Naive thymus-derived CD4-positive, alpha-beta T cell (primary cell): ENCODE measurements at places on chromosomes 6 and 20. TPM values are rescaled to one million over a fixed set of nuclear protein-coding genes. Genes with fewer than 3 reads are reported as not detected.

DNA sequence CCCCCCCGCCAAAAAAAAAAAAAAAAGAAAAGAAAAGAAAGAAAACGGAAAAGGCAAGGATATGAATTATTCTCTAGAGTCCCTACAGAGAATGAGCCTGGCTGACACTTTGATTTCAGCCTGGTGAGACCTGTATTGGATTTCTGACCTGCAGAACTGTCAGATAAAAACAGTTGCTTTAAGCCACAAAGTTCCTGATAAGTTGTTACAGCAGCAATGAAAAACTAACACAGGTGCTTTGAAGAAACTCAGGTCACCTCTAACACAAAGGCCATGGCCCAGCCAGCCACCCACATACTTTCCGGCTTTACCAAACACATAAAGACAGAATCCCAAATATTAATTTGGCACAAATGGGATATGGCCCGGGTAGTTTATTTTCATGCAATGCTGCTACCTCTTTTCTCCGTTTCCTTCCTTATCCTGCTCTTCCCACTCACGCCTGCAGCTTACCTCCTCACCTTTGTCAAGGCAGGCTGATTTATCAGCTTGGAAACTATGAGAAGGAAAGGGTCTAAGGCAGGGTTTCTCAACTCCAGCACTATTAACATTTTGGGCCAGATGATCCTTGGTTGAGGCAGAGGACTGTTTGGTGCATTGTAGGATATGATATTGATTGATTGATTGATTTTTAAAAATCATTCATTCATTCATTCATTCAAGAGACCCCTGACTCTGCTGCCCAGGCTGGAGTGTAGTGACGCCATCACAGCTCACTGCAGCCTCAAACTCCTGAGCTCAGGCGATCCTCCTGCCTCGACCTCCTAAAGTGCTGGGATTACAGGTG is 88.1 kb downstream of the ATXN1 start:
- no peak for DNase-seq

- DNase-seq, result no peak
These were observed 631.4 kb downstream of the CDH26 start for GRCh38 chr20:60589623-60590022.

ZNF165 gene
- total RNA-seq, result 0.18 and 0.41 TPM in 2 replicates

DNA sequence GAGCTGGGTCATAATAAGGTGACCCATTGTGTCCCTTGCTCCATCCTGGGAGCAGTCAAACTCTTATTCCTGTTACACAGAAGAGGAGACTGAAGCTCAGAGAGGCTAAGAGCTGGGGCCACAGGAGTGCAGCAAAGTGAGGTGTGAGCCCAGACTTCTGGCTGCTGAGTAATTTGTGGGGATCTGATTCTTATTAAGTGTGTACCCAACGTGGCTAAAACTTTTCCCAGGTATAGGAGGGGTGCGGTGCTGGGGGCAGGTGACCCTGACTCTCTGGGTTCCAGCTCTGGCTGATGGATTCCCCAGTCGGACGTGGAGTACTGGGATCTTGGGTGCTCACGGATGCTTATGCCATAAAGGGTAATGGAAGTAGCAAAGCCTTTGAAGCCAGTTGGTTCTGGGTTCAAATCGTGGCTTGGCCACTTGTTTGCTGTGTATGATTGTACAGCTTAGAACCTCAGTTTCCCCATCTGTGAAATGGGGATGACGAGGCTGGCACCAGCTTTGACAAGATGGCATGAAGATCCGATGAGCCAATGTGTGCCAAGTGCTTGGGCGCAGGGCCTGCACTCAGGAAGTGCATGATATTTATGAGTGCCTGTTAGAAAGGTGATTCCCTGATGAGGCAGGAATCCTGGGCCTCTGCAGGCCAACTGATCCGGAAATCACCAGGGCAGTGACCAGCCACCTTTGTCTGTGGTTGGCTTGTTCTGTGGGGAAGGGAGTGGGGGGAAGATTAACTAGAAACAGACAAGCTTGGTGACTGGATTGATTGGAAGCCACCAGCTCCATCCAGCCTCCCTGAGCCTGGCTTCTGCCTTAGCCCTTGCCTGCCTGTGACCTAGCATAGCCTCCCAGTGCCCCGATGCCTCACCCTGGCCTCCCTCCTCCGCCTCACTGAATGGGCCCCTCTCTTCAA is 6.0 kb downstream of the SRC start:
- no peak for DNase-seq

GRCh38 chr6:121826156-121826810 is 390.8 kb downstream of the GJA1 start:
- no peak for DNase-seq

DNA sequence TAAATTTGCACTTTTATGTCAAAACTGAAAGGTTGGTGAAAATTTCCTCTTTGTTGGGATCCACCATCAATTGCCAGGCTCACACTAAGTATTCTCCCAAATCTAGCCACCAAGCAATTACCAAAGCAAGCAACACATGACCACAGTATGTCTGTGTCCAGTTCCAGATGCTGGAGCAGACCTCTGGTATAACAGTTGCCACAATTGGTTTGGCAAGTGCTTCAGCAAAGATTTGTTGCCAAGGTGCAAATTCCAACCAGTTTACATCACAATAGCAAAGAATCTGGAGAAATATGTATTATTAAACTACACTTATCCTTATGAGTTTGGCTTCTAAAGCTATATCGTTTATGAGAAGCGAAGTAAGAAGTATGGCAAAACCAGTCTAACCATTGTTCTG is 6.4 kb downstream of the GTF2H5 start:
- DNase-seq, result no peak

DNA sequence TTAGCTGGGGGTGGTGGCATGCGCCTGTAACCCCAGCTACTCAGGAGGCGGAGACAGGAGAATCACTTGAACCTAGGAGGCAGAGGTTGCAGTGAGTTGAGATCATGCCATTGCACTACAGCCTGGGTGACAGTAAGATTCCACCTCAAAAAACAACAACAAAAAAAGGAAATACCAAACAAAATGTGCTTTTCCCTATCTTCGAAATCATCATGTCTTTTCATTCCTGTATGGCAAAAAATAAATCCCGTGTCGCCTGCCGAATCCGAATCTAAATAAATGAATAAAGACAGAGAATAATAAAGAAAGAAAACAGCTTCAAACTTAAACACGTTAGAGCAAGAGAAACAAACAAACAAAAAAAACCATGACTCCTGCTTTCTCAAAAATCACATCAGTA is 11.8 kb downstream of the B4GALT5 start:
- no peak for DNase-seq

TTLL9 gene
- not detected for total RNA-seq

TCF21 gene
- total RNA-seq, result not detected

ULBP1 gene
- not detected for total RNA-seq

DDO gene
- total RNA-seq, result not detected in 2 replicates

DNA sequence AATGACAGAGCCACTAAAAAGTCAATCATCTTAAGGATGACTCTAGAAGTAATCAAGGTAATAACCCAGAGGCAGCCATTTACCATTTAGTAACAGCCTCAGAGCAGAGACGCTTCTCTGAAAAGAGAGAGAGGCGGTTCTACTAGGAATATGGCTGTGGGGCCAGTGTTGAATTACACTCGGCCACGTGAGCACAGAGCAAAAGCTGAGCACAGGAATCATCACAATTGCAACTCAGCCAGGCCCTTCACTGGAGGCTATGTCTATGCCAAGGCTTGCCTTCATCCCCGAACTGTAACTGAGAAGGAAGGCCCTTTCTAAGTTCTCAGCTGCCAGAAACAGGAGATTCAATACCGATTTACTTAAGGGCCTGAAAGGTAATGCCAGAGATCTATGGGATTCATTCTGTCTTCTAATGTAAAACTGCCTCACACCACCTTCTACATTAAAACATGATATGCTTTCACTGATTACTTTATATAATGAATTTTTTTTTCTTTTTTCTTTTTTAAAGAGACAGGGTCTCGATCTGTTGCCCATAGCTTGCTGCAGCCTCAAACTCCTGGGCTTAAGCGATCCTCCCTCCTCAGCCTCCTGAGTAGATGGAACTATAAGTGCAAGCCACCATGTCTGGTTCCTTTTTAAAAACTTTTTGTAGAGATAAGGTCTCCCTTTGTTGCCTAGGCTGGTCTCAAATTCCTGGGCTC is 67.6 kb downstream of the NUDT3 start:
- no peak for DNase-seq

GSTA2 gene
- total RNA-seq, result not detected

GRCh38 chr20:35135867-35136586 is 11.1 kb downstream of the EDEM2 start:
- no peak for DNase-seq

GRCh38 chr20:19833395-19833794 is 75.3 kb downstream of the RIN2 start:
- no peak for DNase-seq

- no peak for DNase-seq
These were observed 154.3 kb upstream of the RPS6KA2 start for GRCh38 chr6:166781331-166781730.

GRCh38 chr20:18364768-18365167 is 76.4 kb downstream of the ZNF133 start:
- DNase-seq, result no peak

DNA sequence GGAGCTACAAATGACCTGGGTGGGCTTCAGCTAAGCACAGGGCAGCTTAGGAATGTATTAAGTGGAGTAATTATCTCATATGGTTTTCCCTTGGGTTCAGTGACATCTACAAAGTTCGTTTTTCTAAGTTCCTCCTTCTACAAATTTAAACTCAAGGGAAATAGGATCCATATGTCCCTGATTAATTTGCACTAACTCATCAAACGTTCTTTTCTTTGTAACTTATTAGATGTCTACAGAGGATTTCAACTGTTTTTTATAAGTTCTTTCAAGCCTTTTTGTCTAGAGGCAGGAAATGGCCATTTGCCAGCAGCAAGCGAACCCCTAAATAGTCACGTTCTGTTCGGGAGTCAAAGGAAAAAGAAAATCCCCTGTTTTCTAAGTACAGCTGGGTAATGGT is 1060.3 kb downstream of the KIF16B start:
- DNase-seq, result no peak

- DNase-seq, result no peak
These were observed 10.5 kb downstream of the SUMO4 start for GRCh38 chr6:149410557-149410956.

DNA sequence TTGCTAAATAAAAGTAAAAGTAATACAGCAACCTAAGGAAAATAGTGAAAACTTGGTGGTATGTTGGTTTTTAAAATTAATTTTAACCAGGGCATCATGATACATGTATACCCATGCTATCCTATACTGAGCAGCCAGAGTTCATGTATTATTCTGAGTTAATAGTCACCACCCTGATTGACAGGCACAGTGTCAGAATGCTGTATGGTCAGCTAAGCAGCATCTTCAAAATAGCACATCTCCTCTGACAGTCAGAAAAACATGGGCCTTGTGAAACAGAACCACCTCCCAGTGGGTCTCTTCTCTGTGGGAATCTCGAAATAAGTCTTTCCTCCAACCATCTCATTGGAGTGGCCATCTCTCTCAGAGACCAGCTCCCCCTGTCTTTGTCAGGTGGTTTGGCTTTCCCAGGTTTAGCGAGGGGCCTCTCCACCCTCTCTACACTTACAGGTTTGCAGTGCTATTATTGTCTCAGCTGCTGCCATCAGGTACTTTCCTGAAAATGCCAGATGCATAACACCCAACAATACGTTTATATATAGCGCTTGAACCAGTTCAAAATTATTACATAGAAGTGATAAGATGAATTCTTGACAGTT is 47.1 kb upstream of the RNF8 start:
- no peak for DNase-seq

NPBWR2 gene
- not detected for total RNA-seq

BPIFA1 gene
- total RNA-seq, result not detected

XKR7 gene
- 0.05 TPM in 1 of 2 replicates, not detected in the other for total RNA-seq

GRCh38 chr6:142700671-142701312 is 244.2 kb downstream of the HIVEP2 start:
- DNase-seq, result no peak

DNA sequence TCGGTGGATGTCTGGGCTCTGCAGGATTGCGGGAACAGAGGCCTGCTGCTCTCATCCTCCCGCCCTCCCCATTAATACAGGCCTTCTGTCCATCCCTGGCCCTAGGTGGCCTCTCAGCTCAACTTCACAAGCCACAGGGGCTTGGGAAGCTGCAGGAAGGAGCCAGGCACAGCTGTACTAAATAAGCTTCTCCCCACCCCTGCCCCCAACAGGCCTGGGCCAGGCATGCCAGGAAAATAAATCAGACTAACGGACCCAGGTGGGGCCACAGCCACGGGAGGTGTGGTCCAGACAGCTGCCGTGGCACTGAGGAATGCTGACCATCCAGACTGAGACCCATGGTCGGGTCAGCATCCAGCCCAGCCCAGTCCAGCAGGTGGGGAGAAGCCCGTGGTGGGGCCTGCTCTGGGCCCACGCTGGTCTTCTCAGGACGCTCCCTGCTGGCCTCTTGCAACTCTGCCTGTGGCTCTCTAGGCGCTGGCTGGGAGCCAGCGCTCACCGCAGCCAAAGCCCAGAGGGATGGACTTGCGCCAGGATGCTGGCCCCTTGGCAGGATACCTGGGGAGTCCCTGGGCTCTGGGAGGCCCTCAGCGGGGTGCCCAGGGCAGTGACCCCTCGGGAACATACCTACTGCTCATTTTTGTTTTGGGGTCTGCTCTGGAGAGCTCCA is 8.6 kb upstream of the YTHDF1 start:
- DNase-seq, result no peak

DNA sequence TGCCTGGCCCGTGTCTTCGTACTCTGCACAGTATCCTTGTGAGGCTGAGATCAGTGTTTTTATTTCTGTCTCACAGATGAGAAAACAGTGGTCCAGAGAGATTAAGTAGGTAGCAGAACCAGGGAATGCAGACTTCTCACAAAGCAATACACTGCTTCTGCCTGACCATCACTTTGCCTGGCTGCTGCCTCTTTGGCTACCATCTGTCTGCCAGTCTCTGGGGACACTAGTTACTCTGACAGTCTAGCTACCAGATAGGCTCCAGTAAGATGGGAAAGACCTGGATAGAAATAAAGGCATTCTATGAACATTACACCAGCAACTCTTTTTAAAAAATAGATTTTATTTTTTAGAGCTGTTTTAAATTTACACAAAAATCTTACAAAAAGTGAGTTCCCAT is 96.9 kb downstream of the PHACTR3 start:
- no peak for DNase-seq

GRCh38 chr6:142384519-142385254 is 82.9 kb downstream of the ADGRG6 start:
- DNase-seq, result no peak

GRCh38 chr6:165184192-165184979 is 125.0 kb downstream of the C6orf118 start:
- DNase-seq, result no peak

DNA sequence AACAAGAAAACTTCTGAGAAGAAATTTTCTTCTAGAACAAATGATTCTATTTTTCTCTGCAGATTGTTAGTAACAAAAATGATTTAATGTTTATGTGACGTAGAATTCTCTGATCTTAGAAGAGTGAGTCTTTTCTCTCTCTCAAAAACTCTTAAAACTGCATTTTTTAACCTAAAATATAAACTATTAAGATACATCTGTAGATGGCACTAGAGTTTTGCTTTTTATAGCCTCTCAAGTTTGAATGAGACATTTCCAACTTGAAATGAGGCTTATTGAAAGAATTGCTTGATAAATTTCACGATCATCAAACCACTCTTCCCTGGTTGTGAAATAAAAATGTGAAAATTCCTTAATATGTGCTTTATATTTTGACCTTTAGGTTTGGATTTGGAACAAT is 53.8 kb downstream of the PHF3 start:
- no peak for DNase-seq

C20orf204 gene
- 24.6 TPM for total RNA-seq
